GM13976 (cell line): ENCODE measurements at places on chromosomes 13 and 19.

DNA sequence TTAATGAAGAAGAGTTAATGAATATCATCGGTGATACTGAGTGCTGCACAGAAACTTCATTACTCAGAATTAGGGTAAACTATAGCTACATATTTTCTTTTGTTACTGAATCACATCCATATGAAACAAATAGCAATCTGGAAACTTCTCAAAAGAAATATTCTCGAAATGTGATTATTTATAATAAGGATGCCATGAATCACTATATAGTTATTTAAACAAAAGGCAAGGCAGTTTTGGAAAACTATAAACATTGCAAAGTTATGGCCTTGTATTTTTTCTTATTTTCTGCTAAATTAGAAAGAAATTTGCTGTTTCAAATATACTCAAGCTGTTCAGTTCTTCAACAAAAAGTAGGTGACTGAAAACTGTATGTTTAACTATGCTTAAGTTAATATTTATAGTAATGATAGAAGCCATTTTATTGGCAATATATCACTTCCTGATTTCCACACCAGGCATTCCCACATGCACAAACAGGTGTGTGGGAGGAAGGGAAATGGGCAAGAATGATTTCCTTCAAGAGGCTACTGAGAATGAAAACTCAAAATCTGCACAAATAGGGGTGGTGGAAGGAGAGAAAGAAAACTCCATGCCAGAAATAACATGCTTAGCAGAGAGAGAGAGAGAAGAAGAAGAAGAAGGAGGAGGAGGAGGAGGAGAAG is 74.5 kb upstream of the FRY start:
- no peak for DNase-seq

DNA sequence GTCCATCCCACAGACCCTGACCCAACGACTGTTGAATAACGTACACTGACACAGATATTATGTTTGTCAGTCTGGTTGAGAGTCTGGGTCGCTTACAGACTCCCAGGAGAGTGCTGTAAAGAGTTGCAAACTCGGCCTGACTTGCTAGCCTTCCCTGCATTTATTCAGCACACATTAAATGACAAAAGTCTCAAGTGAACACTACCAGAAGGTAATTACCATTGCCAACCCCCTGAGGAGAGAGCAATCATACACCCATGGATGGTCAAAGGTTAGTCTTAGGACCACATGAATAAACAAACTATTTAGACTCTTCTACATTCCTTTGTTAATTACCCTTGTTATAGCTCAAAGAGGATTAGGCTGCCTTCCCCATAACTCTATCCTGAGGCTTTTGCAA is 1048.6 kb downstream of the PCDH17 start:
- DNase-seq = no peak

DNA sequence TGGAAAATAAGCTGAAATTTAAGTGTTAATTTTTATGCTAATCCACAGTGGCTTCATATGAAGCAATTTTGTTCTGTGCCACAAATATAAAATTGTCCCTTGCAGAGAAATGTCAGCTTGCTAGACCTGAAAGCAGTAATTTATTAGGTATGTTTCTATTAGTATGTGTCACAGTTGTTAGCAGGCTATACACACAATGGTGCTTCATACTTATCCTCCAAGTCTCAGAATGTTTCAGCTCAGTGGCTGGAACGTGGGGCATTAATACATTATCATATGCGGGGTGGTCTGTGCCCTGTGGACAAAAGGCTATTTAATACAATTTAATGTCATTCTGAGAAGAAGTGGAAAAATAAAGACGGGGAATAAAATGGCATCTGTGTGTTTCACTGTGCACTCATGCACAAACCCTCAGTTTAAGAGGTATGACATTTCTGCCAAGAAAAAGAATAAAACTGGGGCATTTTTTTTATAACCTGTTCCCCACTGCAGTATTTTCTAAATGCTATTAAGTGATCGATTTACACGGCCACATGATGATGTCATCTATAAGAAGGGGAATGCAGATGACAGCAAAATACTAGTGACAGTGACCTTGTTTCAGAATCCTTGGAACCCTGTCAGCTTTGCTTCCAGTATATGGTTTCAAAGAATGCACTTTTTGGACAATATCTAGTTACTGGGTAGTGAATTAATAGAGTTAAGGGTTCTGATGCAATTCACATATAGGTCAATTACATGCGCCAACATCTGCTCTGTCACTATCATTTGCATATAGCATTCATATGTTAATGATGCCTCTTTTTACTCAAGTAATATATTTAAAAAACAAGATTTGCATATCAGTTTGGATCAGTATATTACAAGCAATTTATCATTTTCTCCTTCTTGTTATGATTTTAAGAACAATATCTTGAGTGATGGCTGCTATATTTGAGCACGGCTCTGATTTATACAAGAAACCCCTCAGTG is 21.2 kb upstream of the ZNF536 start:
- no peak for DNase-seq

DNA sequence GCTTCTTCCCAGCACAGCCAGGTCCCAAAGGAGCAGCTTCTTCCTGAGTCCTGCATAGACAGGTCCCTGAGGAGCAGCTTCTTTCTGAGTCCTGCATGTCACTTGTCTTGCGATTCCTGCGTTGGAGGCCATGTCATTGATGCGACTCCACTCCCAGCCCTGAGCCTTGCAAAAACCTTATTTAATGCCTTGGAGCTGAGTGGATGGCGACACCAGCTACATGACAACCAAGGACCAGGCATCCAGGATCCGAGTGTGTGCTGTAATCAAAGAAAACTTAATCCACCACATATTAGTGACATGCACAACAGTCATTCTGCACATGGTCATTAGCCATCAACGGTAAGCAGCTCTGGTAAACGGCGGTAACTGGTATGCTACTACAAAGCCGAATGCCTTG is 315.8 kb downstream of the TEX29 start:
- DNase-seq = no peak

DNA sequence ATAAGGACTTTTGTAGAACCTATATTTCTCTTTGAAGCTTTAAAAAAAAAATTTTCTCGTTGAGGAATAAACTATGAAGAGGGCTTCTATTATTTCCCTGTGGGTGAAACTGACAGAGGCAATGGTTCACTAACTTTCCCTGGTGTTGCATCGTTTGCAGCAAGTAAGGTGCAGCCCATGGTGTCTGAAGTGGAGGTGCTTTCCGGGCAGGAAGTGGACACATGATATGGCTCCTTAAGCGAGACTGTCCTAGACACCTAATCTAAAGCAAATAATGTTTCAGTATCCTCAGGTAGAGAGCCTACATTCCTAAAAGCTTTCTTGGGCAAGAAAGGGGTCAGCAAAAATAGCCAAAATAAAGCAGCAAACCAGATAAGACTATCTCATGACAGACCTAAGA is 437.6 kb upstream of the ARGLU1 start:
- DNase-seq = no peak

DNA sequence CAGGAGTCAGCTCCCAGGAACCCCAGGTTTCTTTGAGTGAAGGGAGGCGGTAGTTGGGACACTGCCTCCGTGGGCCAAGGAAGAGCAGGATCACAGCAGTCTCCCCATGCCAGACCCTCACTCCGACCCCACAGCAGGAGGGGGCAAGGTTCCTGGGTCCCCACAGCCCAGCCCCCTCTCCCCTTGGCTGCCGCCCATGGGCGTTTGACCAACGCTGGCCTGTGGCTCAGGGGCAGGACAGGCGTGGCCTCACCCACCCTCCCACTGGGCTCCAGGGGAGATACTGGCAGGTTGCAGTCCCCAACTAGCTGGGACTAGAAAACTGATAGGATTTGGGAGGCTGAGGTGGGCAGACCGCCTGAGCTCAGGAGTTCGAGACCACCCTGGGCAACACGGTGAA is 9.2 kb downstream of the COPE start:
- no peak for DNase-seq

GRCh38 chr19:42003506-42004294 is 9.7 kb upstream of the ATP1A3 start:
- no peak for DNase-seq

DNA sequence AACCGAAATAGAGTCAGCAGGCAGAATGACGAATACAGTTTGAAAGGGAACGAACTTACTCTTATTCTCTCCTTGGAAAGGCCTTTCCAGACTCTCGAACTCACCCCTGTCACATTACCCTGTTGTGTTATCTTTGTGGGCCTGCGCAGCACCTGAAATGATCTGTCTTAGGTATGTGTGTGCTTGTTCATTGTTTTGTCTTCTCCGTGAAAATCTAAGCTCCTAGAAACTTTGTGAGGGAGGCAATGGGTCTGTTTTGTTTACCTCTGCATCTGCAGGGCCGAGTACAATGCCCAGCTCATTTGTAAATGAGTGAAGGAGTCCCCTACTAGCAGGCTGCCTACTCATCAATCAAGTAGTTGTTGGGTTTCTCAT is 19.6 kb downstream of the HMGB1 start:
- no peak for DNase-seq

DNA sequence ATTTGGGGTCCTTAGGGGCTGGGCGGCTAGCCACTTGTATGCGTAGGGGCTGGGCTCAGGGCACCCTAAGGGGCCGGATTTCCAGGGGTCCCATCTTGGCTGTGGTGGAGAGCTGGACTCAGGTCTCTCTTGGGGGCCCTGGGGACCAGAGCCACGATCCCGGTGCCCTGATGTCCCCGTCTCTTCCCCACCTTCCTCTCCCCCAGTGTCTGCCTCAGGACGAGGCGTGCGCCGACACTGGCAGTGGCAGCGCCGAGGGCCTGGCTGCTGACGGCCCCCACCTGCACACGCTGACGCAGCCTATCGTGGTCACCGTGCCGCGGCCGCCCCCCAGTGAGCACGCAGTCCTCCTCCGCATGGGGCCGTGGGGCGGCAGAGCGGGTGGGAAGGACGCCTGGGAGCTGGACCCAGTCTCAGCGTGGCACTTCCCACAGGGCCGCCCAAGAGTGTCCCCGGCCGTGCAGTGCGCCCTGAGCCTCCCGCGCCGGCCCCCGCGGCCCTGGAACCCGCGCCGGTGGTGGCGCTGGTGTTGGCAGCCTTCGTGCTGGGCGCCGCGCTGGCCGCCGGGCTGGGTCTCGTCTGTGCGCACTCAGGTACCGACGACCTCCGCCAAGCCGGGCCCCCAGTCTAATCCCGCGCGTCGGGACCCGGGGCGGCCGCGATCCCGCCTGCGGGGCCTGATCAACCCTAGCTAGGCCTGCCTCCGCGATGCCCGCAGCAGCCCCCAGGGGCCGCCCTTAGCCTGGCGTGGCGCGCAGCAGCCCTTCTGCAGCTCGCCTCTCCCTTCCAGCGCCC is 2.7 kb upstream of the SNAPC2 start:
- peak; percentile 75 for DNase-seq

DNA sequence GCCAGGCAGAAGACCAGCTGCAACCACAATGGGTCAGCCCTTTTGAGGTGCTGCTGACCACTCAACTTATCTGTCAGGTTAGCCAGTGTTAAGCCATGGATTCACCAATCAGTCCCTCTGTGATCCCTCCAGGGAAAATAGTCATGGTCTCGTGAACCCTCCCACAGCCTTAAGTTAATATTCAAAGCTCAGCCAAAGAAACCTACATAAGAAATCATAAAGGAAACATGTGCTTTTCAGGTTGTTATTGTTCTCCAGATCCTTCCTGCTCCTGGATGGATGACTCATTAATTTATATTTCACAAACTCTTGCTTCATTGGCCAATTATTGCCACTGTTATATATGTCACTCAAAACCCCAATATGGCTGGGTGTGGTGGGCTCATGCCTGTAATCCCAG is 161.9 kb downstream of the B3GLCT start:
- DNase-seq = no peak
